Central memory CD8-positive, alpha-beta T cell (primary cell): ENCODE measurements at places on chromosomes 1 and 21.
A peak's percentile ranks its signal among the peaks of the same experiment; 100 is the strongest.

DNA sequence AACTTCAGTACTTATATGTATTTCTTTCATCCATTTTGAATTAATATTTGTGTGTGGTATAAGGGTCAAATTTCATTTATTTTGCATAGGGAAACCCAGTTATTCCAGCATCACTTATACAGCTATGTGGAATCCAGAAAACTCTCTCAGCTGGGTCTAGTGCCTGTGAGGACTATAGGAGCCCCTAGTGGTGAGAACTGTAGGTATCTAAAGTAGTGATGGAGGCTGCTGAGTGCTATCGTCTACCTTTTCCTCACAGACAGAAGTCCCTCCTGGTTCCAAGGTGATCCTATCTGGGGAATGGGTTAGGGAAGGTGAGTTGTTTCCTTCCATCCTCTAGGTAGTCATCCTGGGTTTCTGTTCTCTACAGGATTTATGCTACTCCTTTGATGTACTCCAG is 352.0 kb upstream of the C1orf87 start:
- no peaks in the 10 kb centered on the region for H3K4me1 ChIP-seq
- no peak overlapping the region for H3K27ac ChIP-seq
- H3K36me3 ChIP-seq = no peaks in the 10 kb centered on the region
- no peak overlapping the region for H3K4me3 ChIP-seq

- no peak overlapping the region for H3K27ac ChIP-seq
- H3K27me3 ChIP-seq = no peaks in the 10 kb centered on the region
- no peaks in the 10 kb centered on the region for H3K36me3 ChIP-seq
- no peaks in the 10 kb centered on the region for H3K4me1 ChIP-seq
- DNase-seq = no peak
- no peak overlapping the region for H3K4me3 ChIP-seq
Observed at GRCh38 chr21:26041431-26042180, 129.0 kb downstream of the APP start.

DNA sequence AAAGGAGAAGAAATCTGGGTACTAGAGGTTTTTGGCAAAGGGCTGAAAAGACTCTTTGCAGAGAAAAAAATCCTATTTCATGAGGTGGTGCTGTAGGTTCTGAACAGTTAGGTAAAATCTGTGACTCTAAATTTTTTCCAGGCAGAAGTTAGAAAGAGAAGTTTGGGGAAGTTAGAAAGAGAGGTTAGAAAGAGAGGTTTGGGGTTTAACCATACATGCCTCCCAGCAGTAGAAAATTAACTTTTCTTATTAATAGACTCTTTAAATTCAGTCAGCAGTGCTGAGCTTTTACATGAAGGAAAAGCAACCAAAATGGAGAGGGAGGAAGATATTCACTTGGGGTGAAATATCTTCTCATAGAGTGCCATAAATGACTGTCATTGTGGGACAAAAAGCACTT is 12.2 kb downstream of the AMY1C start:
- no peaks in the 10 kb centered on the region for H3K27me3 ChIP-seq
- H3K4me3 ChIP-seq = no peak overlapping the region
- H3K27ac ChIP-seq = no peak overlapping the region
- no peaks in the 10 kb centered on the region for H3K36me3 ChIP-seq

DNA sequence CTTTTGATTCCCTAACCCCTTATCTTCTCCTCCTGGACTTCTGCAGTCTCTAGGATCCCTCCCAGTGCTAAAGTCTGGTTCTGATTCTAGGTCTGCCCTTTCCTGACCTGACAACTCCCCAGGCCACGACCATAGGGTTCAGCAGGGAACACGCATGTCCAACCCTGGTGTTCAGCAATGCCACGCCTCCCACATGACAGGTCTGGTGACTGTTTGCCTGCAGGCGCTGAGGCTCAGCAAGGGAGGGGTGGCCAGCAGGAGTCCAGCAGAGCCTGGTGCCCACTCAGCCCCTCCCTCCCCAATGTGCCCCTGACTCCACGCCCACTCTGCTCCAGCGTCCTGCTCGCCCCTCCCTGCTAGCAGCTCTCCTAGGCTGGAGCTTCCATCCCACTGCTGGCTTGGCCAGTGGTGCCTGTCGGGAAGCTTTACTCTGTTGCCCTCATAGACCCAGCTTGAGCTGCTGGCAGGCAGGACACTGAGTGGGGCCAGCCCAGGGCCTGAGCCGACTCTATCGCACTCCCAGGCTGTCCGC is 17.3 kb downstream of the SLC9A1 start:
- H3K27ac ChIP-seq = peak overlapping the region; percentile 99
- peaks cover 10% of the 10 kb centered on the region for H3K36me3 ChIP-seq
- H3K4me3 ChIP-seq = peak overlapping the region; percentile 76
- no peaks in the 10 kb centered on the region for H3K27me3 ChIP-seq
- H3K4me1 ChIP-seq = peaks cover 39% of the 10 kb centered on the region

GRCh38 chr21:40257342-40257741 is 390.1 kb downstream of the PCP4 start:
- no peak for DNase-seq
- H3K27me3 ChIP-seq = no peaks in the 10 kb centered on the region
- H3K4me3 ChIP-seq = no peak overlapping the region
- H3K27ac ChIP-seq = no peak overlapping the region
- H3K36me3 ChIP-seq = no peaks in the 10 kb centered on the region

DNA sequence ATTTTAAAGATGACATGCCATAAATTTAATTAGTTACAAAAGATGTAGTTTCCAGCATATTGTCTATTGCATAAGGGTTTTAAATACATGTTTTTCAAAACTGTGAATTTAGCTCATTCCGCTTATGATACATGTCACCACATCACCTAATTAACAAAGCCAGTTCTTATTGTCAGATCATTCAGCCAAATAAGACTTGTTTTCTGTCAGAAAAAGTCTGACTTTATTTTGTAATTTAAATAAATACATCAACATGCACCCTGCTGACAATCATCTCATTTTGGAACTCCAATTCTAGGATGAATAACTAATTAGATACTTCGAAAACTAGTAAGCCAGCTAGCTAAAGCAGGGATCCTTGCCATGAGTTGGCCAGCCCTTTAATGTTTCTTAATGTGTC is 110.9 kb upstream of the APP start:
- no peak overlapping the region for H3K27ac ChIP-seq
- no peak overlapping the region for H3K4me3 ChIP-seq
- DNase-seq = no peak
- H3K27me3 ChIP-seq = no peaks in the 10 kb centered on the region
- no peaks in the 10 kb centered on the region for H3K4me1 ChIP-seq

DNA sequence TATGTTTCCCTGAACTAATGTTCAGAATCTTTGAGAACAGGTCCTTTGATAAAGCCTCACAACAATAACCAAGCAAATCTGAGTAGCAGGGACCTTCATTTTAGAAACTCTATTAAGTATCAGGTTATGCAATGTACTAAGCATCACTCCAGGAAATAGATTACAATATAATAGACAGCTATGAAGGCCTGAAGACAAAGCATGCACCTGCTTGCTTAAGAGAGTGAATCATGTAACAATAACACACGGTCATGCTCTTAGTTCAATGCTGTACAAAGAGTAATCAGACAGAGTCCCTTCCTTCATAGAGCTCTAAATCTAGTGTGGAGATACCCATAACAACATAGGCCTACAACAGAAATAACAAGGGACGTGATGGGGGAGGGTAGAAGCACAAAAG is 8.1 kb upstream of the CMPK1 start:
- H3K36me3 ChIP-seq = no peaks in the 10 kb centered on the region
- H3K4me3 ChIP-seq = no peak overlapping the region
- H3K27ac ChIP-seq = no peak overlapping the region
- H3K4me1 ChIP-seq = no peaks in the 10 kb centered on the region
- no peak for DNase-seq

GRCh38 chr1:97270508-97271307 is 549.1 kb downstream of the PTBP2 start:
- H3K4me3 ChIP-seq = no peak overlapping the region
- H3K27ac ChIP-seq = peak overlapping the region; percentile 8
- H3K27me3 ChIP-seq = no peaks in the 10 kb centered on the region
- peaks cover 4% of the 10 kb centered on the region for H3K36me3 ChIP-seq
- DNase-seq = no peak

GRCh38 chr1:110454328-110454727 is 3.4 kb downstream of the PROK1 start:
- DNase-seq = no peak
- no peak overlapping the region for H3K4me3 ChIP-seq

DNA sequence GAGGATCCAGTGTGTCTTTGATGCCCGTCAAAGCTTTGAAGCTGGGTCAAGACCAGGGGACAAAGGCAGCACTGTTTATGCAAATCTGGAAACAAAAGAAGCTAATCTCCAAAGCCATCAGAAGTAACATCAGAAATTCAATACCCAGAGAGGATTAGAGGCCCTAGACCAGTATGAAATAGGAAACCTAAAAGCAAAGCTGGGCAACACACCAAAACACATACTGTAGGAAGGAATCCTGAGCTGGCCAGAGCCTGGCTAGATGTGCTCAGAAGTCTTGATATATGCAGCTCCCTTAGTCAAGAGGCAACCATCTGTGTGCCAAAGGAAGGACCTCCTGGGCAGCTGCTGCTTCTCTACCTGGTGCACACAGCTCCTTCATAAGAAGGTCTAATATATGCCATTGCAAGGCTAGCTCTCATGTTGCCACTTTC is 12.3 kb downstream of the COLGALT2 start:
- no peaks in the 10 kb centered on the region for H3K27me3 ChIP-seq
- no peak overlapping the region for H3K27ac ChIP-seq
- no peaks in the 10 kb centered on the region for H3K4me1 ChIP-seq
- no peak for DNase-seq
- no peak overlapping the region for H3K4me3 ChIP-seq

DNA sequence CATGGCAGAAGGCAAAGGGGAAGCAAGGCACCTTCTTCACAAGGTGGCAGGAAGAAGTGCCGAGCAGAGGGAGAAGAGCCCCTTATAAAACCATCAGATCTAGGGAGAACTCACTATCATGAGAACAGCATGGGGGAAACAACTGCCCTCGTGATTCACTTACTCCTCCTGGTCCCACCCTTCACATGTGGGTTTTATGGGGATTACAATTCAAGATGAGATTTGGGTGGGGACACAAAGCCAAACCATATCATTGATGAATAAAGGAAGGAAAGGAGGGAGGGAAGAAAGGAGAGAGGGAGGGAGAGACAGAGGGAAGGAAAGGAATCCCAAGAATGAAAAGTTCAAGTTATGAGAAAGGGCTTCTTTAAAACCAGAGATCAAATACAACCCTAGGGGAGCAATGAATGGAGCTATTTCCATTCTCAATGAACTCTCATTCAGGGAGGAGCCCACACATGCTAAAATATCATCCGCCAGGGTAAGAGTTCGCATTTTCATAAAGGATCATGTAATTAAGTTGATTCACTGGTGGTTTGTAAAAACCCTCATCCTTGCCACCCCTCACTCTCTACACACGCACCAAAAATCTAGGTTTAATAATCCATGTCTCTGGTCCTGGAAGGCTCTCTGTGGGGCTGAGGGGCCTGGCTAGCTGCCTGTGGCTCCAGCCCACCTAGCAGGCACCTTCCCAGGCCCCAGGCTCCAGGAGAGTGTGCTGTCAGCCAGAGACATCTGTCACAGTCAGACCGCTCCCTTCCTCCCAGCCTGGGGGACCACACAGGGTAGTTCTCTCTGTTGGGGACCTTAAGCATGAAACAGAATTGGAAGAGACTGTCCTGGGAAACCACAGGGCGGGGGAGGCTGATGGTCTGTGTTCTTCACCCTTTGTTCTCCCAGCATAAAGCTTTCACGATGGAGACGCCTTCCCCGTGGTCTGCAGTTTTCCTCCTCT is 94.0 kb downstream of the CCDC185 start:
- H3K4me3 ChIP-seq = no peak overlapping the region
- no peaks in the 10 kb centered on the region for H3K36me3 ChIP-seq
- DNase-seq = no peak
- H3K27me3 ChIP-seq = peaks cover 53% of the 10 kb centered on the region
- no peaks in the 10 kb centered on the region for H3K4me1 ChIP-seq

- no peak overlapping the region for H3K27ac ChIP-seq
- no peak for DNase-seq
- H3K36me3 ChIP-seq = no peaks in the 10 kb centered on the region
- no peaks in the 10 kb centered on the region for H3K27me3 ChIP-seq
Observed at GRCh38 chr1:68112835-68113243, 62.4 kb upstream of the DIRAS3 start.

- no peaks in the 10 kb centered on the region for H3K36me3 ChIP-seq
- H3K4me3 ChIP-seq = no peak overlapping the region
- H3K4me1 ChIP-seq = no peaks in the 10 kb centered on the region
- H3K27ac ChIP-seq = no peak overlapping the region
Observed at GRCh38 chr1:208757846-208758245, 513.7 kb upstream of the PLXNA2 start.

GRCh38 chr21:46189213-46189958 is 5.1 kb upstream of the SPATC1L start:
- H3K36me3 ChIP-seq = peaks cover 4% of the 10 kb centered on the region
- H3K27me3 ChIP-seq = no peaks in the 10 kb centered on the region
- H3K4me1 ChIP-seq = no peaks in the 10 kb centered on the region
- no peak overlapping the region for H3K4me3 ChIP-seq

- H3K4me3 ChIP-seq = no peak overlapping the region
- H3K27me3 ChIP-seq = peaks cover 19% of the 10 kb centered on the region
- no peak for DNase-seq
- no peak overlapping the region for H3K27ac ChIP-seq
- no peaks in the 10 kb centered on the region for H3K4me1 ChIP-seq
Observed at GRCh38 chr1:170929835-170930554, 5.3 kb upstream of the MROH9 start.

GRCh38 chr1:56202796-56203492 is 376.4 kb downstream of the PLPP3 start:
- no peak overlapping the region for H3K27ac ChIP-seq
- no peaks in the 10 kb centered on the region for H3K4me1 ChIP-seq
- H3K27me3 ChIP-seq = no peaks in the 10 kb centered on the region
- H3K36me3 ChIP-seq = no peaks in the 10 kb centered on the region

- H3K4me3 ChIP-seq = no peak overlapping the region
- H3K36me3 ChIP-seq = no peaks in the 10 kb centered on the region
- no peaks in the 10 kb centered on the region for H3K4me1 ChIP-seq
Observed at GRCh38 chr1:48202030-48202752, 20.3 kb upstream of the SLC5A9 start.

- no peak for DNase-seq
- no peaks in the 10 kb centered on the region for H3K36me3 ChIP-seq
- no peaks in the 10 kb centered on the region for H3K27me3 ChIP-seq
- no peak overlapping the region for H3K4me3 ChIP-seq
- H3K27ac ChIP-seq = no peak overlapping the region
- no peaks in the 10 kb centered on the region for H3K4me1 ChIP-seq
Observed at GRCh38 chr1:28313702-28314546, 14.9 kb upstream of the MED18 start.
